ENCODE measurements at places on chromosomes 4 and X.

DNA sequence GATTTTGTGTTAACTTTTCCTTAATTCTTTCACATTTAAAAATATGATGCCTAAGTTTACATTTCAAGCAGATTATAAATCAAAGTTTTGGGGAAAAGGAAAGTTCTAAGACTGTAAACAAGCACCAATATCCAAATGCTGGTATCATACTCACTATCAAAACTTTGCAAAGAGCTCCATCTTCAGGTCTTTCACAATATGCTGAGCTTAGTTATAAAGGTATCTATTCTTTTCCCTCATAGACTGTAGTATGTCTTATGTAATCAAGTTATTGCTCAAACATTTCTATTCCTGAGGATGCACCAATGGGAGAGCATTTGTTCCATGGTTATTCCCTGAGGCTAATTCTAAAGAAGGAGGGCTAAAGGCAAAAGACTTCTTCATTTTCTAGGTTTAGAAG, 207.9 kb upstream of the FAM241A start:
- DNase-seq = no peak

GRCh38 chrX:15043538-15043937, 170.3 kb downstream of the MOSPD2 start:
- DNase-seq = no peak

DNA sequence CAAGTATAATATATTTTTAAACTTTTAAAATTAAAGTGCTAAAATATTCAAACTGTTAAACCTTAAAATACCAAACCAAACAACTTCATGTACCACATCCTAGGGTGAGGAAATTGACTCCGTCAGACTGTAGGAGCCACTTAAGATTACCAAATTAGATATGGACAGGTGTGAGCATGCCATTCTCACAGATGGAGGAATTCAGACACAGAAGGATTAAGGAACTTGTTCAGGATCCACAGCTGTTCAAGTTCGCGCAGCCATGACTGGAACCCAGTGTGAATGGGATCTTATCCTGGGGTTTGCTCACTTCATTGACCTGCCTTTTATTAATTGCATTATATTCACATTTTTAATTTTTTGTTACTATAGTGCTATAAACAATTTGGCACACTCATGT, 224.9 kb upstream of the PCDH7 start:
- DNase-seq = no peak

- DNase-seq = no peak
Measured at GRCh38 chrX:136725441-136726104, 55.2 kb downstream of the ARHGEF6 start.

- no peak for DNase-seq
Measured at GRCh38 chr4:52051615-52052474, 741 bp downstream of the SPATA18 start.

DNA sequence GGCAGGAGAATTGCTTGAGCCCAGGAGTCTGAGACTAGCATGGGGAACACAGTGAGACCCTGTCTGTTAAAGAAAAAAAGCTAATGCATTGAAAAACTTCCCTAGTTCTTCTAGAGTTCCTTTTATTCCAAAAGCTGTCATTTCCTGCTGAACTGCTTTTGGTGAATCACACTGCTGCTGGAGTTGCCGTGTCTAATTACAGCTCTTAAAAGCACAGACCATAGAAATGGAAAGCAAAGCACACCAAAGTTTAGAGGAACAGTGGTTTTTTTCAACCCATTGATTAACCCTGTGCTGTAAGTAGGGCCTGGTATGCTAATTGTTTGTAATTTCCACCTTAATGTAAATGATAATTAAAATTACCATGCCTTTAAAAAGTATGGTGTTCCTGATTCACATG, 52.4 kb downstream of the SEPTIN11 start:
- DNase-seq = no peak

DNA sequence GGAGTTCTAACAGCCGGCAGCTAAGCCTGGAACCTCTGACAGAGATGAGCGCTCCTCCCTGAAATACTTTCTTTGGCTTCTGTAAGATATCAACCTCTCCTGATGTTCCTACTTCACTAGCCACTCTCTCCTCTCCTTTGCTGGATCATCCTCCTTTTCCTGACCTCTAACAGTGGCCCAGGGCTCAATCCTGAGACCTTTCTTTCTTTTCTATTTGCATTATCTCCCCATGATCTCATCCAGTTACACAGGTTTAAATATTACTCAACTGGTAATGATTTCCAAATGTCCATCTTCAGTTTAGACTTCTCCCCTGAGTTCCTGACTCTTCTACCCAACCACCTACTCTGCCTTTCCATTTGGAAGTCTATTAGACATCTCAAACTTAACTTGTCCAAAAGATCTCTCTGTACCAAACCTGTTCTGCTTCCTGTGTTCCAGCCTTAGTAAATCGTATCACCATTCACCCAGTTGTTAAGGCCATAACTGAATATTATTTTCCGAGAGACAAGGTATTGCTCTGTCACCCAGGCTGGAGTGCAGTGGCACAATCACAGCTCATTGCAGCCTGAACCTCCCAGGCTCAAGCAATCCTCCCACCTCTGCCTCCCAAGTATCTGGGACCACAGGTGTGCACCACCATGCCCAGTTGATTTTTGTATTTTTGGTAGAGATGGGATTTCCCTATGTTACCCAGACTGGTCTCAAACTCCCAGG, 41.1 kb downstream of the RFC1 start:
- no peak for DNase-seq

- no peak for DNase-seq
Measured at GRCh38 chr4:142043509-142043908, 407.1 kb downstream of the IL15 start.

GRCh38 chr4:79688691-79689090, 280.7 kb upstream of the GK2 start:
- DNase-seq = no peak

DNA sequence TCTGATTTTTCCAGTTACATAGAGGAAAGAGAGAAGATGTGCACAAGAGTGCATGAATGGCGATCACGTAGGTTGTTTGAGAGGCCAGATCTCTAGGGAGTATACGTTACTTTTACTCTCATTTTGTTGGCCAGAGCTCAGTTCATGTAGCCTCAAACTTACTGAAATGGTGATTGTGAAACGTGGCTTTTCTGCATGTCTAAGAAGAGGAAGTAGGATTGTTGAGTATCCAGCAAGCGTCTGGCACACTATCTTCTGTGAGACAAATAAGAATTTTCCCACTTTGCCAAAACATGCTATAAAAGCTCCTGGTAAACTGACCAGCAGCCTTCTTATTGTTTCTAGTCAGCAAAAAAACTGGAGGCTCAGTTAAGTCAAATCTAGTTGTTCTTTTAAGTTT, 264.5 kb upstream of the EMCN start:
- no peak for DNase-seq

GRCh38 chr4:84841435-84841834, 125.1 kb downstream of the WDFY3 start:
- no peak for DNase-seq

DNA sequence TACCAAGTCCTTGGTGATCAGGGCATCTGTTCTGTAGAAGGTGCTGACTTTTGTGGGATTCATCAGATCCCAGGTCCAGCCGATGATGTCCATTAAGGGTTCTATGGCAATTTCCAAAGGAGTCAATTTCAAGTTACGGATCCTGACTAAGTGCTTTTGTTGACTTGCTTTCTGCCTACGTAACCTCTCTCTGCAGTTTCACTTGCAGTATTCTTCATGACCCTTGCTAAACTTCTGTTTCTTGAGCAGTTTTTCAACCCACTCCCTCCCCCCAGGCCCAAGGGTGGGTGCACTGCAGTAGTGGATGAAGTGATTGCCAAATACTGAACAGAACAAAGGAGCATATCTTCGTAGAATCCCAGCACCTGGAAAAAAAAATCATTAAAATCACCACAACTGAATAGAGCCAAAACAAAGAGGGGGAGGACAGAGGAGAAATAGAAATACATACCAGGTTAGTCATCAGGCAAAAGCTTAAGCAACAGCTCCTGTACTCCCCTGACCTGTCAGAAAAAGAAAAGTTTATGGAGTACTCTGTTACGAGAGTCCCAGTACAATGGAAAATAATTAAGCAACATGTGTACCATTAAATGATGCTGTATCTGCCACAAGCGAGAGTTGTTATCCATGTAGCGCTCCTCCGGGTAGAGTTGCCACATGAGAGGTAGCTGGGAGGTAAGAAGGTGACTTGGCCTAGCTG, 5.8 kb downstream of the CMC4 start:
- DNase-seq = no peak

DNA sequence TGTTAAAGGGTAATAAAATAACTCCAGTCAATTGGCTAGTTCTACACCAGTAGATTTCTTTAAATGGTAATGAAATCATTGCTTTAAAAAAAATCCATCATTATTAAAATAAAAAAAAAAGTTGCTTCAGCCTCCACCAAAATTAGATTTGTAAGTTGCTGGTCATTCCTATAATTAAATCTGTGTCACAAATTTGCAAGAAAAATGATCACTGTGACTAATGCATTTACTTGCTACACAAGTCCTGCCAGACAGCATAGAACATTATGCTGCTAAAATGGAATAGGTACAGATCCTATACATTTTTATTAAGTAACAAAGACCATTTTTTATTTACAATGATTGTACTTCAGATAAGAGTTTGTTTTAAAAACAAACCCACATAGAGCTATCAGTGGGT, 85.8 kb downstream of the SLC10A7 start:
- DNase-seq = no peak

GRCh38 chr4:4857001-4857808, 2.3 kb upstream of the MSX1 start:
- no peak for DNase-seq

GRCh38 chrX:131066237-131066636, 8.1 kb downstream of the ARHGAP36 start:
- DNase-seq = no peak

DNA sequence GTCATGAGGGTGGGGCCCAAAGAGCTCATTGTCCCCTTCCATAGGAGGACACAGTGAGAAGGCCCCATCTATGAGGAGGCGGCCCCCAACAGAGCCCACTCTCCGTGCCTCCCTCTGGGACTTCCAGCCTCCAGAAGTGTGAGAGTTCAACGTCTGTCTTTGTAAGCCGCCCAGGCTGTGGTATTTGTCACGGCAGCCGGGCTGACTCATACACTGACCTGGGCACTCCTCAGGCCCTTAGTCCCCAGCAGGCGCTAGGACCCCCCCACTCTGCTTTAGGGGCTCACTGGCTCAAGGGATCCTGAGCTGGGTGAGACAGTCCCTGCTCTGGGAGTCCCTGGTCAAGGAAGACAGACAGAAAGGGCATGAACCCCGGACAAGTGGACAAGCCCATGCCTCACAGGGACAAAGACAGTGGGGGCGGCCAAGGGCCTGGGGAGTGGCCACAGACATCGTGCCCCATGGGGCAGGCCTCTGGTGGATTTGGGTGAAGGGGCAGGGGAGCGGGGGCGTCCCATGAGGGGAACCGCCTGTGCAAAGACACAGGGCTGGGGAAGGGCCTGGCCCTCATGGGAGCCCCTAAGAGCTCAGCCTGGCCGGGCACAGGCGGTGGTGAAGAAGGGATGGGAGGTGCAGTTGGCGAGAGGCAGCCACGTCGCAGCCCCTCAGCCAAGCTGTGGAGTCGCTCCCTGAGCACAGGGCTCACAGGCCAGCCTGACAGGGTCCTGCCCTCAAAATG, 21.5 kb downstream of the ABLIM2 start:
- DNase-seq = no peak

- DNase-seq = no peak
Measured at GRCh38 chr4:85968945-85969819, 390.7 kb downstream of the MAPK10 start.

DNA sequence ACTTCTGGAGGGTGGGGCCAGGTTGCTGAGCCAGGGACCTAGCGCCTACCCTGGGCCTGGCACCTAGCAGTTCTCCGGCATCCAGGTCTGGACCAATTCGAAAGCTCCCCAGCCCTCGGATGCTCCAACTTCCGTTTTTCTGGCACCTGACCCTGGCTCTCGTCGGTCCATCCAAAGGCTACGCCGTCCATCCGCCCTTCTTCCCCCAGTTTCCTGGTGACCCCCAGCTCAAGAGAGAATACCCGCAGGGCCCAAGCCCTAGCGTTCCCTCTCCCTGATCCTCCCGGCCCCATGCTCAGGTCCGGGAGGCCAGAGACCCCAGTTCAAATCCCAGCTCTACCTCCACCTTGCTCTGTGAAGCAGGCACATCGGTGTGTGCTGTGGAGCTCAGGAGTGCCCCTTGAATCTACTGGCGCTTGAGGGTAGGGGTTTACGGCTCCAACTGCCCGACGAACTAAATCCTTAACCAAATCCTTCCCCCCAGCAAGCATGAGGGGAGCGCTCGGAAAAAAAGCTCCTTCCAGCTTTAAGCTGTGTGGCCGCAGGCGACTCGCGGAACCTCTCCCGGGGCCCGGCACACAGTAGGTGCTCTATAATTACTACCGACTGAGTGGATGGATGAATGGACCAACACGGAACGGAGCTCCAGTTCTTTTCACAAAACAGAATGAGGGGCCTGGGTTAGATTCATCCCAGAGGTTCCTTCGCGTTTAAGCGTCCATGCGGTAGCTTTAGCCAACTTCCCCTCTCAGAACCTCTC, 1.1 kb downstream of the CRMP1 start:
- DNase-seq = no peak

GRCh38 chr4:14771094-14771493, 231.2 kb upstream of the CPEB2 start:
- no peak for DNase-seq

DNA sequence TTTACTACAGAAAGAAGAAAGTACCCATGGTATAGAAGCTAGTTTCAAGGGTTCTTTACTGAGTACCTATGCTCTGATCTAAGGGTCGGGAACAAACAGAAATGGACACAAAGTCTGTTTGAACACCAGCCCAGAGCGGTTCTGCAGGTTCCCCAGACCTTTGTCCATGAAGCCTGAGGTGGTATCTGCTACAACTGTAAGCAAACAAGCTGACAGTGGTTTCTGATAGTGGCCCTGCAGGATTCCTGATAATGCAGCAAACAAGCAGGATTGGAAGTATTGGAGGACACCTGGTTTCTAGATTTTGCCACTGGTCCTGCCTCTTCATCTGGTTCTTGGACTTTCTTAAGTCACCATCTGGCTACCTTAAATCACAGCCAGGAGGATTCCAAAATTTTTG, 23.7 kb downstream of the SMPX start:
- DNase-seq = no peak

- no peak for DNase-seq
Measured at GRCh38 chrX:147884958-147885357, 26.8 kb upstream of the FMR1 start.

GRCh38 chr4:168797738-168798375, 212.2 kb downstream of the CBR4 start:
- DNase-seq = no peak

GRCh38 chr4:156946516-156947424, 24.8 kb downstream of the PDGFC start:
- DNase-seq = no peak

- DNase-seq = no peak
Measured at GRCh38 chr4:44662623-44663005, 11.2 kb upstream of the YIPF7 start.

DNA sequence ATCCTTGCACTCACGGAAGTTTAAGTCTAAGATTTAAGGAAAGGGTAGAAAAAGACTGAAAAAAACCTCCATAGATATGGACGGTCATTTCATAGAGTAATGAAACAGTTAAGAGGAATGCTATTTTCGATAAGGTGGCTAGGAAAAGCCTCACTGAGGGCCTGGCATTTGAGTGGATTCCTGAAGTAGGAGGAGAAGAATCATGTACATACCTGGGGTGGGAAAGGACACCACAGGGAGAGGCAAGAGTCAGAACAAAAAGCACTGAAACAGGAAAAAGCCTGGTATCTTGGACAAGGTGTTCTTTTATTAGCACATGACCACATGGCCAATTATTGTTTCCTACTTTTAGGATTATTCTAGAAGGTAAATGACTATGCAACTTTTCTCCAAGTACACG, 547.2 kb upstream of the DIPK2B start:
- no peak for DNase-seq

- DNase-seq = no peak
Measured at GRCh38 chr4:97139791-97140190, 1003.5 kb downstream of the STPG2 start.
